NCI-H524 treated with DMSO at 0.1 percent for 48 hours (cell line): ENCODE measurements at places on chromosomes 5 and 9.
A peak's percentile ranks its signal among the peaks of the same experiment; 100 is the strongest.

DNA sequence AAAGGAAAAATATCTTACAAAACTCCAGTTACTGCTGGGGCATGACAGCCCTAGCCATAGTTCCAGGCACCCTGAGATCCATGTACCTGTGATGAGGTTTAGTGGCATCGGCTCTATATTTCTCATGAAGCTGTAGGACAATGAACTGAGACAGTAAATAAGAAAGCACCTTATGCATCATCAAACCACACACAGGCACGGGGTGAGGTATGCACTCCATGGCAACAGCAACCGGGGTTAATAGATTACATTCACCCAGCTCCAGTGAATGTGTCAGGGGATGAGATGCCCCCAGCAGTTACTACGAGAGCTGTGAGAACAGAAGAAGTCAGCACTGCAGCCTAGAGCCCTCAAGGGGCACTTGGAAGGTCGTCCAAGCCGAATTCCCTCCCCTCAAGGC is 162.0 kb upstream of the S1PR3 start:
- no peak for DNase-seq

GRCh38 chr9:117080765-117081390 is 334.0 kb downstream of the ASTN2 start:
- no peak for DNase-seq

GRCh38 chr9:126793686-126794417 is 11.0 kb upstream of the ZBTB43 start:
- no peak for DNase-seq

- no peak for DNase-seq
Observed at GRCh38 chr9:26158631-26159150, 480.4 kb upstream of the TUSC1 start.

DNA sequence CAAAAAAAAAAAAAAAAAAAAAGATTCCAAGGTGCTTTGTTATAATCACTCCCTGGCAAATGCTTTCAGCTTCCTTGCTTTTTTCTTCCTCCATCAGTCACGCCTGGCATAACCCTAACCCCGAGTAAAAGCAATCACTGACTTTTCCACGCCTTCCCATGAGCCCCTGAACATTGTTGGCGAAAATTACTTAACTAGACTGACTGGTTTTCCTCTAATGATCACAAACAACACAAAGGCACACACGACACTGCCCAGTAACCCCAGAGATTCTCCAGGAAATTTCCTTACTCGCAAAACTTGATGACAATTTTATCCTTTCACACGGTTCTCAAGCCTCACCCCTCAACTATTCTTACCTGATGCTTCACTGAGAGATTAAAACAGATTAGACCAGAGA is 11.4 kb upstream of the PTGR1 start:
- DNase-seq, result no peak

GRCh38 chr5:1663186-1663585 is 136.5 kb downstream of the MRPL36 start:
- DNase-seq, result no peak

DNA sequence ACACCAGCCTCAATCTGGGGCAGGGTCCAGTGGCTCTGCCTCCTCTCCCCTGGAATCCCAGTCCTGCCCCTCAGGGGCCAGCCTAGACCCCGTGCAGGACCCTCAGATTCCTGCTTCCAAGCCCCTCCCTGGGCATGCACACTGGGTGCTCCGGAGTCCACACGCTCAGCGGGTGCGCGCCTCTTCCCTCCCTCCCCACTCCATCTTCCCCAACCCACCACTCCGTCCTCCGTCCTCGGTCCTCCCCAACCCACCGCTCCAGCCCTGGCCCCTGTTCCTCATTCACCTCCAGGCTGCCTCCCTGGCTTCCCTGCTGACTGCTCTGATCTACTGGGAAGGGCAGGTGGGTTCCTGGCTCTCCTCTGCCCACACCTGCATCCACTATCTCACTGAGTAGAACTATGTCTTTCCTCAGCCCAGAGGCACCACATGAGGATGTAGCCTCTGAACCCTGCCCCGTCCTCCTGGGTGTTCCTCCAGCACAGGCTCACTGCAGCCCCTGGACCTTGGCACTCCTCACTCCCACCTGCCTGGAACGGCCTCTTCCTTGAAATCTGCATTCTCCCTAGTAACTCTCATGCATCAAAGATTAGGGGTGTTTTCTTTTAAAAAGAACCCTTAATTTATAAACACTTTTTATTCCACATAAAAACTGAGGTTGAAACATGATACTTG is 92.8 kb downstream of the CAMSAP1 start:
- DNase-seq, result no peak

- no peak for DNase-seq
Observed at GRCh38 chr9:136122425-136123383, 4.0 kb upstream of the TMEM250 start.

DNA sequence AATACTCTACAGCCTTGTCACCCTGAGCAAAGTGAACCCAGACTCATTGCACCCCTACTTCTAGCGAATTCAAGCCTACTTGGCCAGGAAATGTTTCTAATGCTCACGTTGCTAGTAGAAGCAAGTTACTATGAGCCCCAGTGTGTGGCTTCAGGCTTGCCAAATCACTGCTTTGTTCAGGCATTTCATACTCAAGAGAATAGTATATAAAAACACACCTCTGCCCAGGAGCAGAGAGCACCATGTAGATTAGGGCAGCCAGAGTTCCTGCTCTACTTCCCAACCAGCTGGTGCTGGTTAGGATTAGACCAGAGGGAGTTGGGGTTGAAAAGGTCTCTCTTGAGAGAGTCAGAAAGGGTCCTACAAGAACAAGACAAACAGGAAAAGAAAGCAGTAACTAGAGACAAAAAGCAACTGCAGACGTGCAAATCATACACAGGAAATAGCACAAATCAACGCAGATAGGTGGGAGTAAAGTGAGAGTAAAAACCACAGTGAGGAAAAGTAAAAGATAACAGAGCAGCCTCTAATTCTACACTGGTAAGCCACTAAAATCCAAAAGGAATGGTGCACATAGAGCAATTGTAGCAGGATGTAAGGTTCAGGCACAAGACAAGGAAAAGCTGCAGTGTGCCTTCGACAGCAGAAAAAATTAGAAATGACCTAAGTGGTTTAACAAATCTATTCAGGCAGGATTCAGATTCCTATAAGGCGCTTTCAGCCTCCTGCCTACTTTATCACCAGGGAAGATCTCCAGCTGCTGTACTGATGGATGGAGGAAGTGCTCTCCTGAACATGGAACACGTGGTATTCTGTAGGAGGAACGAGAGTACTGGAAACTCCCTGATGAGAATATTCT is 49.6 kb upstream of the KIF2A start:
- DNase-seq, result peak; percentile 89
